GM18507 (cell line): ENCODE measurements at places on chromosomes 5 and 9.

- DNase-seq, result no peak
These were observed 188.8 kb downstream of the CSNK1G3 start for GRCh38 chr5:123700624-123701287.

DNA sequence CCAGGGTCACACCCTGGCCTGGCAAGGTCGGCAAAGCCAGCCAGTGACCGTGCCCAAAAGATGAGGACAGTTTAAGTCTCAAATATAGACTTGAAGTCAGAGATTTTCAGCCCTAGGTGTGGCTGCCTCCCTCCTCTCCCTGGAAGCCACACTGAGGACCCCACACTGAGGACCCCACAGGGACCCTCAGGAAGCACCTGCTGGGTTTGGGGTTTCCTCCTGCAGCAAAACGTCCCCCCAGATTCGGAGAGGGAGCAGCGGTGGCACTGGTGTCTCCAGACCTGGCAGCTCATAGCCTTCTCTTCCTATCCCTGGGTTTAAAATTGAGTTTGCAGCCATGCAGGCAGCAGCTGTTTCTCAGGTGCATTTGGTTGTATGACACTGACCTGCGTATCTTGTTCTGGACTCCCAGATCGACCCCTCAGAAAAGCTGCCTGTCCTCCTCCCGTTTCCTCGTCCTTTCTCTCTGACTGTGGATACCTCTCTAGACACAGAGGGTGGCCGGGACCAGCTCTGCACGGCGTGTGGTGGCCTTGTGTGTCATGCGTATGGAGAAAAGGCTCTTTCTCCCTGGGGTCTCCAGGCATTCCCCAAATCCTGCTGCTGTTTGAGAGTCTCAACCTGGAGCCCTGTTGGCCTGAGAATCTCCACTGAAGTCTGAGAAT, 36.6 kb downstream of the MRPL36 start:
- no peak for DNase-seq

- no peak for DNase-seq
These were observed 14.2 kb downstream of the GADD45G start for GRCh38 chr9:89619019-89619418.

- DNase-seq, result no peak
These were observed 17.0 kb downstream of the FOCAD start for GRCh38 chr9:20701060-20701459.

DNA sequence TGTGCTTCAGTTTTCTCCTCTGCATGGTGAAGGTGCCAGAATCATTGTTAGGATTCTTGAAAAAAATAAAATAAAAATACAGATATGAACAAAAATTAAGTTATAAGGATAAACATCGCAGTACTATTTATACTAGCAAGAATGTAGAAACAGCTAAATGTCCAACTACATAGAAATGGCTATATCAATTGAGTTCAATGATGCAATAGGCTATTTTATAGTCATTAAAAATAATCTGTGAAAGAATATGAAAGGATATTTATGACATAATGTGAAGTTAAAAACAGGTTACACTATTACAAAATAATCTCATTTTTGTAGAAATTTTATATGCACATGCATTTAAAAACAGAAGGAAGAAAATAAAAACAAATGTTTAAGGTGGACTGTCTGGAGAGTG, 198.7 kb upstream of the TRIM32 start:
- DNase-seq, result no peak

DNA sequence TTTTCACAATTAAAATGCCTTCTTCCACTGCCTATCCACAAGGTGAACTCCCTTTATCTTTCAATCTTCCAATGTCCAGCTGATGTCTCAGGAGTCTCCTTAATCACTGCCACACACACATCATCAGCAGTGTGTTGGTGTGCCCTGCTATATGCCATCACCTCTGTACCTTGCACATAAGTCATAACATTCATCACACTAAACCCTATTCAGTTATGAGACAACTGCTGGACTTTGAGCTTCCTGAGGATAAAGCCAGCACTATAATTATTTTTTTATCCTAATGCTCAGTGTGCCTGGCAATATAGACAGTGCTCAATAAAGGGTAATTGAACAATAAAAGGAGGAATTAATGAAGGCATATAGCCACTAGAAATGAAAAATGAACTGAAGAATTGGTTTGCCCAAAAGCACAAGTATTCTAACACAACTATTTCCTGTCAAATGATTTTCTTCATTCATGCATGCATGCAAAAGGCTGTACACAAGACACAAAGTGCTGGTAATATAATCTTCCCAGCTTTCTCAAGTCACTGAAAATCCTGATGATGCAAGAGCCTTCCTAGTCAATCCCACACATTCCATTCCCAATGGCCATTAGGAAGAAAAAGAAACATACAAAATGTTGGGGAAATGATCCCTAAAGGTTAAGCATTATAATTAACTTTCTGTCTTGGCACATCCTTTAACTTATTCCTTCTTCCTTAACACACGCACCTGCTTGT, 32.4 kb downstream of the LPAR1 start:
- DNase-seq, result no peak

- no peak for DNase-seq
These were observed 88.0 kb downstream of the ADAMTS2 start for GRCh38 chr5:179257176-179257682.

- no peak for DNase-seq
These were observed 64.3 kb downstream of the C9orf50 start for GRCh38 chr9:129556491-129557191.

- no peak for DNase-seq
These were observed 11.0 kb upstream of the CCDC171 start for GRCh38 chr9:15541872-15542271.

DNA sequence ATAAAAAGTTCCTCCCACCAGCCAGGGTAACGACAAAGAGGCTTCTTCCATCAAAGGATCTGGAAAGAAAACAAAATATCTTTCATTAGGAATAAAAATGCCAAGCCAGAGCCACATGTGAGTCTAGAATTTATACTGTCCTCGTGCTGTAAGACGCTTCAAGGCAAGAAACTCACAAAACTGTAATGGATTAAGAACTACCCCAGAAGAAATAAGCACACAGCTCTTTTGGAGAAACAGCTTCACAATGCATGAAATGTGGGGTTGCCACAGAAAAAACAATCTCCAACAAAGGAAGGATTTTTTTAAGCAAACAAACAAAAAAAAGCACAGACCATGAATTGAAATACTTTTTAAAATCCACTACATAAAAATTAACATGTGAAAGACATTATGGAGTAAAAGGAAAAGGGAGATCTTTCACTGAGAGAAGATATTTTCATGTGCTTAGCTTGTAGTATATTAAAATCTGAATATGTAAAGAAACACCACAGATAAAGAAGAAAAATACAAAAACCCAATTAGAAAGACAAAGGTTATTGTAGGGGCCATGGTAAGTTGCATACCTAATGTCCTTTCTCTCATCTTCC, 140.5 kb upstream of the NFIL3 start:
- no peak for DNase-seq

DNA sequence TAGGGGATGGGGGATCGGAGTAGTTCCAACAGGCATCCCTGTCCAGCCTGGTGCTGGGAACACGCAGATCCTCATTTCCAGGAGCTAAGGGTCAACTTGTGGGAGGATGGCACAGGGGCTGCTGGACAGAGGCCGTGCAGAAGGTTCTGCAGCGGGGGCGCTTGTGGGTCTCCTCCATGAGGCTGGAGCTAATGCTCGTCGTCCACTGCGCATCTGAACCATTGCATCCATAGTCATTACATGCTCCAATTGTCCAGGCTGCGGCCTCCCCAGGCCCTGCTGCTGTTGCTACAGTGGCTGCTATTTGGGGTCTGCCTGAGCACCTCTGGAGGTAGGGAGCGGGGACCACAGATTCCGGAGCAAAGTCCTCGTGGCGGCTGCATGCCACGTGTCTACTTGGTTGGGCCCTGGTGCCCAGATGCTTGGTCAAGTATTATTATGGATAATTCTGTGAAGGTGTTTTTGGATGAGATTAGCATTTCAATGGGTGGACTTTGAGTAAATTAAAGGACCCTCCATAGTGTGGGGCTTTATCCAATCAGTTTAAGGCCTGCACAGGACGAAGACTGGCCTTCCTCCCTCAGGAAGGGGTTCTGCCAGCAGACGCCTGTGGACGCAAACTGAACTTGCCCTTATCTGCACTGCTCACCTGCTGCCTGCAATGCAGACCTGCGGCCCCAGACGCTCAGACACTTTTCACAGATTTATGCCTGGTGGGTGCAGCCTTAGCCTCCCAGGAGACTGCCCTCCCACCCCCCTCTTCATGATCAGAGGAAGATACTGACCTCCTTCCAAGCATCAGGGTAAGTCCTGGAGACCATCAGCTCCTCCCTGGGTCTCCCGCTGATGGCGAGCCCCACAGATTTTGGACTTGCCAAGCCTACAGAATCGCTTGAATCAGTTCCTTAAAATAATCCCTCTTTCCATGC, 127.5 kb upstream of the IRX4 start:
- DNase-seq, result no peak

- no peak for DNase-seq
These were observed 58.3 kb upstream of the SHB start for GRCh38 chr9:38127271-38127839.

DNA sequence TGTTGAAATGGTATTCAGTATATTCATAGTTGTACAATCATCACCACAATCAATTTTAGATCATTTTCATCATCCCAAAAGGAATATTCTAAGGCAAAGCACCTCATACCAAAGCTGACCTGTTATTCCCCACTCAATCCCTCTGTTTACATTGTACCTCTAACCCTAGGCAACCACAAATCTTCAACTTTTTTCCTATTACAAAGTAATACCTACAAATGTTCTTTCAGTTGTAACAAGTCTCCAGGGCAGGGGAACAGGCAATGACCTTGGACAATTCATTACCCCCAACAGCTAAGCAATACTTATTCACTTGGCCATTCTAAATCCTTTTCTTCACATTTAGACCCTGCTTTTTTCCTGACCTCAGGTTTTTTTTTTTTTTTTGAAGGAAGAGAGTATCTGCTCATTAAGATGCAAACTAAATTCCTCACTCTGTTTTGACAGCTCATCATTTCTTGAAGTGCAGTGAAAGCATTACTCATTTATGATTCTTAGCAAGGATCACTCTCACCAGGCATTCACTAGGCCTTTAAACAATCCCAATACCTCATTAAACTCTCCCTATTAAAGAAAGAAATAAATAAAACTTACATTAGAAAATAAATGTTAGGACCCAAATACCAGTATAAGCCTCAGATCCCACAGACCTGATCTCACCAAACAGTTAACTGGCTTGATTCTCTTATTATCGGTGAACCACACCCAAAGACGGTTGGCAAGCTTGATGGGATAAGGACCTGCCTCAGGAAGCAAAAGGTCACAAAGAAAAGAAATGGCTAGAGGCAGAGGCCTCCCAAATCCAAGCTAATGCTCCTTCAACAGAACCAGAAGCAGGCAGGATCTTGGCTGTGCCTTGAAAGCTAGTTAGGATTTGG, 15.3 kb downstream of the MTMR12 start:
- DNase-seq, result no peak

DNA sequence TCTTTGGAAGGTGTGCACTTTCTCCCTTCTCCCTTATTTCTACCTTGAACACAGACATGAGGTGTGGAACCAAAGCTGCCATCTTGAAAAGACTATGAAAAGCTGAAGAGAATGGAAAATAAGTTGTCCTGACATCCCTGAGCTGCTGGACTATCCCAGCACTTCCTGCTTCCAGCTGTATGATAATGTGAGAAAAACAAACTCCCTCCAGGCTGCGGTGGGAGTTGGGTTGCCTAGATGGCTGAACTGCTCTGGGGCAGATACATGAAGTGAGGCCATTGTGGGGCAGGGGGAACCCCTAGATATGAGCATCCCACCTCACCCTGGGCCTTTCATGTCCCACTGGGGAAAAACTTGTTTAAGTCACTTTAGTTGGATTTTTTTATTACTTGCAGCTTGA, 82.4 kb downstream of the BOD1 start:
- no peak for DNase-seq

DNA sequence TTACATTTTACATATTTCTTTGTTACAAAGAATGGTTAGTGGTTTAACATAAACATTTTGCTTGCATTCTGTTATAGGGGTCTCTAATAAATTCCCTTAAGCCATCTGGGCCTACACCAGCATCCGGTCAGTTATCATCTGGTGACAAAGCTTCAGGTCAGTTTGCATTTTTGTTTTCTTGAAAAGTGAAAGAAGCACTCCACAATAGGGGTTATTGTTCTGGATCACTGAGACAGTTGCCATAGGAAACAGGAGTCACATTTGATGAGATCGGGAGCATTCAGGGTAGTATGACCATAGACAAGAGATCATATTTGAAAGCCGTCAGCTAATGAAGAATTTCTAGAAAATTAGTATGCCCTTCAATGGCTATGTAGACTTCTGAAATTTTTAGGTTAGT, 63.6 kb downstream of the NUP214 start:
- DNase-seq, result no peak

GRCh38 chr5:113020461-113021273, 44.1 kb downstream of the DCP2 start:
- no peak for DNase-seq

- DNase-seq, result no peak
These were observed 179.1 kb downstream of the GOLPH3 start for GRCh38 chr5:31995006-31995405.

GRCh38 chr9:89457376-89457855, 40.5 kb downstream of the SEMA4D start:
- DNase-seq, result no peak

- no peak for DNase-seq
These were observed 151.2 kb upstream of the KIF2A start for GRCh38 chr5:62154758-62155157.

- no peak for DNase-seq
These were observed 29.4 kb downstream of the OLFM1 start for GRCh38 chr9:135116881-135117280.

- DNase-seq, result no peak
These were observed 846.3 kb downstream of the TLE1 start for GRCh38 chr9:80843028-80843427.

GRCh38 chr5:150149618-150150017, 6.0 kb downstream of the PDGFRB start:
- no peak for DNase-seq

DNA sequence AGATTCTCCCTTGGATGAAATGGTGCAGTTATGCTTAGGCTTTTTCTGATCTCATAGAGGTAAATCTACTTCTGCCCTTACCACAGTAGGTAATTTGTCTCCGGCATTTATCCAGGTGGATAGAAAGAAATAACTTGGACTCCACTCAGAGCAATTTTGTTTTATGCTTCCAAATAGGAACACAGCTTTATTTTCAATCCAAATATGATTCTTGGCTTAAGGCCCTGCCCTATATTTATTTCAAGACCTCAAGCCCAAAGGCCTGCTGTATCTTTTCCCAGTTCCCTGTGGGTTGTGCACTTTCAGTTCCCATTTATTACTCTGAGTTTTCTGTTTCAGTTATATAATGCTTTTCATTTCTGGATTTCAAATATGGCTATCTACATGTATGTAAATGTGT, 274.2 kb upstream of the SMC2 start:
- DNase-seq, result no peak

- no peak for DNase-seq
These were observed 2.6 kb downstream of the AP3S1 start for GRCh38 chr5:115844321-115844817.
